ENCODE measurements at places on chromosomes 4 and X.

DNA sequence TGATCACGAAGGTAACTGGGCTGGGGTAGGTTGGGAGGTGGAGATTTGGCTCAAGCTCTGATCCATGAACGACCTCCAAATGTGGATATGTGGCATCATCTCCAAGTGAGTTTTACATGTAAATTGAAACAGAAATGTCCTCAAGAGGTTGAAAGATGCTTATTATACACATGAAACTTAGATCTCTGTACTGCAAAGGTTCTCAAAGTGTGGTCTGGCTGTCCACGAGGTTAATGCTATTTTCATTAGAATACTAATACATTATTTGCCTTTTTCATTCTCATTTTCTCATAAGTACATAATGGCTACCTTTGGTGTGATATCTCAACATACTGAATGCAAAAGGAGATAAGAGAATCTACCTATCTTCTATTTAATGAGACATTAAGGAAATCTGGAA, 198.2 kb downstream of the RASL11B start:
- DNase-seq, result no peak

- DNase-seq, result no peak
These were observed 63.3 kb downstream of the KLHL4 start for GRCh38 chrX:87580862-87581261.

GRCh38 chr4:7798178-7798995, 141.3 kb downstream of the AFAP1 start:
- no peak for DNase-seq

DNA sequence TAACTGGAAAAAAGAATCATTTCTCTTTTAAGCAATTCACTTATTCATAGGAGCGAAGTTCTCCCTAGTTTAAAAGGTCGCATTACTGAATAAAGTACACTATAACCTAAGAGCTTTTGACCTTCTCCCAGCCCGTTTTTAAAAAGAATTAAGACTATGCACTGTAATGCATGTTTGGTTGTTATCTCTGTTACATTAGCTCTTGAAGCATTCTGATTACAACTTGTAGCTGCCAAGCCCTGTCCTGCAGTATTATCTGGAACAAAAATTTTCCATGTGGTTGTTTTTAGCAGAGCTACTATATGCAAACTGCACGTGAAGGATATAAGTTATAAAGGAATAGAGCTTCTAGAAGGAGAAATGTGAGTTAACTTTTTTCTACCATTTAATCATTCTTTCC, 8.1 kb downstream of the GAB1 start:
- no peak for DNase-seq
